ENCODE measurements at places on chromosomes 7 and 10. TPM values are rescaled to one million over a fixed set of nuclear protein-coding genes. Genes with fewer than 3 reads are reported as not detected.

The TPK1 gene
- total RNA-seq, result 23.4 TPM

The GPER1 gene
- 0.27 TPM for total RNA-seq

The STEAP1 gene
- 0.27 TPM for total RNA-seq

The MYOZ1 gene
- not detected for total RNA-seq

The ZNF138 gene
- total RNA-seq, result 4.3 TPM

The AS3MT gene
- under 0.01 TPM for total RNA-seq

The TRPV5 gene
- under 0.01 TPM for total RNA-seq
